ENCODE measurements at places on chromosomes 1 and 21.

- no peak for DNase-seq
Measured at GRCh38 chr1:98681812-98682211, 20.3 kb downstream of the SNX7 start.

GRCh38 chr1:221772117-221772516 lies 30.2 kb upstream of the DUSP10 start:
- DNase-seq: no peak

- DNase-seq: no peak
Measured at GRCh38 chr1:226551299-226551698, 2.7 kb downstream of the STUM start.

- no peak for DNase-seq
Measured at GRCh38 chr1:18069903-18070302, 37.7 kb upstream of the IGSF21 start.

GRCh38 chr1:228082918-228083870 lies 686 bp downstream of the ARF1 start:
- DNase-seq: no peak

GRCh38 chr1:167297222-167298214 lies 76.8 kb downstream of the POU2F1 start:
- DNase-seq: no peak

DNA sequence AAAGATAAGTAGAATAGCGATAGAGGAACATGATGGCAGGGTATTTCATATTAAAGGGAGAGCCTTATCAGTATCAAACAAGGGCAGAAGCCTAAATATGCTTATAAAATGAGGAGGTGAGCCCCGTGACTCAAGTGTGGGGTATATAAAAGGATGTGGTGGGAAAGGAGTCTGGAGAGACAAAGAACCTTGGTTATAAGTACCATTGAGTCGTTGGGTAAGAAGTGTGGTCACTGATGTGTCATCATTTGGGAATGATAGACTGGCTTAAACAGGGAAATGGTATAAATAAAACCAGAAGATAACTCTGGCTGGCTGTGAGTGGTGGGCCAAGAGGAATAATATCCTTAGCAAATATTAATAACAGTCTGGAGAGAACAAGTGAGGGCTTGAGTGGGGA lies 10.9 kb upstream of the CD5L start:
- DNase-seq: no peak
